ENCODE measurements at places on chromosomes 11 and 22.

- DNase-seq, result no peak
These were observed 6.5 kb upstream of the RHOD start for GRCh38 chr11:67050139-67050538.

DNA sequence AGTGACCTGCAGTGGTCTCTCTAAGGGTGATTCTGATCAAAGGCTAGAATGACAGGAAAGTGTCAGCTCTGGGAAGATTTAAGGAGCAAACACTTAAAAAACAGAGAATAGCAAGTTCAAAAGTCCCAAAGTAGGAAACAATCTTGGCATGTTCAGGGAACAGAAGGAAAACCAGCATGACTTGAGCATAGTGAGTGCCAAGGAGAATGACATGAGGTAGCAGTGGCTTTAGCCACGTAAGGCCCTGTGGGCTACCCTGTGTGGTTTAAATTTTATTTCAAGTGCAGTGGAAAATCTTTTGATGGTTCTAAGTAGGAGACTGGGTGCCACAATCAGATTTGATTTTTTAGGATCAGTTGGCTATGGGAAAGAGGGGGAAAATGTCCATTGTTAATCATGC, 149.4 kb downstream of the WNT11 start:
- DNase-seq, result no peak

DNA sequence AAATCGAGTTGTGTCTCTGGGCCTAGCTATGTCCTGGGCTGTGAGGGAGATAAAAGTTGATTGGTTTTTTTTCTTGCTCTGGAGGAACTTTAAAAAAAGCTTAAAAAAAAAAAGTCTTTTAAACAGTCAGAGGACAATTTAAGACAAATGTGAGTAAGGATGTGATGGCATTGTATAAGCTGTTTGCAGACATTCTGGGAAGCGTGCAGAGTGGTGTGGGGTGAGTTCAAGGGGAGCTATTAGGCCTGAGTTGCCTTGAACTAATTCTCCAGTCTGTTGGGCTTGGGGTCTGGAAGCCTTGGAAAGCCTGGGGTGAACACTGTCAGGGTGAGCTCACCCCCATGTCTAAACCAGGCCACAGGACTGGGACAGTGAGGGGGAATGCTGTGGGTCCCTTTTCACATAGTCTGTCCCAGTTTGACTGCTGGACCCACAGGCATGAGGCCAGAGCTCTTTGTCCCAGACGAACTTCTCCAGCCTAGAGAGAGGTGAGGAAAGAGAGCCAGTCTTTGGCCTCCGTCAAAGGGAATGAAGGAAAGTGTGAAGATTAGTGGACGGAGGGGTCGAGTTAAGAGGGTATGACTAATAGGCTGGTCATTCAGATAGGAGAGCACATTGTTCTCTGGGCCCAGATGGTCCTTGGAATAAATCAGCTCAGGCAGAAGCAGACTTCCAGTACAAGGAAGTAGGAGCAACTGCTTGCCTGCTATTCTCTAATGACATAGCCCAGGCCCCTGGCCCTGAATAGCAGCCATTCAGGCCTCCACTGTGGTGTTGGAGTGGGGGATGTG, 76.4 kb upstream of the NNMT start:
- no peak for DNase-seq

- no peak for DNase-seq
These were observed 83.4 kb downstream of the CEP164 start for GRCh38 chr11:117410861-117411710.
